Ecto neural progenitor cell (in vitro differentiated cells): ENCODE measurements at places on chromosomes 5 and 9.

DNA sequence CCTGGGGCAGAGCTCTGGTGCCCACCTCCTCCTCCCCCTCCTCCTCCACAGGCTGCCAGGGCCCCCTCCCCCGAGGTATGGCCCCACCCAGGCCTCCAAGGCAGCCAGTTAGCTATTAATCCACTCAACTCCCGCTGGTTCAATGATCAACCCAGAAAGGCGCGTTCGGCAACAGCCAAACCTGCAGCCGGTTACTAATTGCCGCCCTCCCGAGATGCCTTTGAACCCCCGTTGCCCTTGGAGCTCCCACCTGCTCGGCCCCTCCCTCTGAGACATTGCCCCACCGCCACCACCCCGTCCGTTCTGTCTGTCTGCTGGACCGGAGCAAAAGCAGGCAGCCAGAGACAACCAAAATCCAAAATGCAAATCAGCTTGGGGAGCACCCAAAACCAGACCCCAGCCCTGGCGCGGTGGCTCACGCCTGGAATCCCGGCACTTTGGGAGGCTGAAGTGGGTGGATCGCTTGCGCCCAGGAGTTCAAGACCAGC is 25.8 kb downstream of the NOTCH1 start:
- DNase-seq = no peak

DNA sequence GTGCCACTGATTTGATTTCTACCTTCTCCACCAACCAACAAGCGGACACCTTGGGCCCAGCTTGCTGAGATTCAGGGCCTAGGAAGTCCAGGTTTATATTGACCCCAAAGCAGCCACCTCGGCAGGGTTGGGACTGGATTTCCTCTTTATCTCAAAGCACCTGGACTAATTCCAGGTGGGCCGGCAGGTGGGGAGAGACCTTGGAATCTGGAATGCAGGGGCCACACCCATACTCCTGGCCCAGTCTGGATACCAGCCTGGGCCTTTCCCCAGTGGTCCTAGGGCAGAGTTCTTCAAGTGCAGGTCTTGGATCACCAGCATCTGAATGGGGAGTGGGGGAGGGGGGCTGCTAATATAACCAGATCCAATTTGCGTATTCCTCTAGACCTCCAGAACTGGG is 93.1 kb downstream of the PCDH1 start:
- no peak for DNase-seq

GRCh38 chr9:127504887-127505251 is 53.6 kb downstream of the LRSAM1 start:
- DNase-seq = no peak

DNA sequence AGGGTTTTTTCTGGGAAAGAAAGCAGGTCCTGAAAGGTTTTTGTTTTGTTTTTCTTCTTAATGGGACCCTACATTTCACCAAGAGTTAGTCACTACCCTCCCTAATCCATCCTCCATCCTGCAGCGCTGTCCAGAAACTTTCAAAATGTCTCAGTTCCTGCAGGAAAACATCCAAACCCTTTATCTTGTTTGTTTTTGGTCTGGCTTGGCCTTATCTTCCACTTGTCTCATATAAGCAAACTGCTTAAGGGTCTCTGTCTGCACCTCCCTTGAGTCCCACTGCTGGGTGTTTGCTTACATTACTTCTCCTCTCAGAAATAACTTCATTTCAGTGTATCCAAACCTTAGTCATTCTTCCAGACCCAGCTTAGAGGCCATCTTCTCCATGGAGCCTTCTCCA is 11.0 kb upstream of the TRAF1 start:
- DNase-seq = no peak

- no peak for DNase-seq
Observed at GRCh38 chr9:37329576-37329975, 92.9 kb upstream of the GRHPR start.

GRCh38 chr5:83488271-83488670 is 16.7 kb downstream of the VCAN start:
- no peak for DNase-seq

- DNase-seq = no peak
Observed at GRCh38 chr5:1975406-1975715, 92.6 kb upstream of the IRX4 start.

GRCh38 chr5:164784230-164784629 is 1278.8 kb downstream of the MAT2B start:
- DNase-seq = no peak

DNA sequence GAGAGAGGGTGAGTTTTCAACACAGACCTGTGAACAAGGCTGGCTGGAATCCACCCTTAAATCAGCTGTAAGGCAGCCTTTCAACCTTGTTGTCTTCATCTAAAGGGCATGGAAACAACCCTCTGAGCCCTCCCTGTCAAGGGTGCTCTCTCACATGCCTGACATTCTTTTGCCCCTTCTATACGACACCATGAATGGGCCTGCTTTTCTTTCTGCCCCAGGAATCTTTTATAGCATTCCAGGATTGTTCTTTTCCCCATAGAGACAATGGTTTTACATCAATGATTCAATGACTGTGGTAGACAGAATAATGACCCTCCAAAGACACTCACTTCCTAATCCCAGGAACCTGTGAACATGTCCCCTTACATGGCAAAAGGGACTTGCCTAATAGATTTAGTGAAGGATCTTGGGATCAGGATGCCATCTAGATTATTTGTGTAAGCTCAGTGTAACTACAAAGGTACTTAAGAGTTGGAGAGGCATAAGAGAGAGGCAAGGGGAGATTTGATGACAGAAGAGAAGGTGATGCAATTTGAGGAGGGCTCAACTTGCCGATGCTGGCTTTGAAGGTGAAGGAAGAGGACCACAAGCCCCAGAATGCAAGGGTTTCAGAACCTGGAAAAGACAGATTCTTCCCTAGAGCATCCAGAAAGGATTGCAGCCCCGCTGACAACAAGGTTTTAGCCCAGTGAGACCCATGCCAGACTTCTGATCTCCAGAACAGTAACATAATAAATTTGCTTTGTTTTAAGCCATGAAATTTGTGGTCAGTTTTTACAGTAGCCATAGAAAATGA is 29.2 kb upstream of the HMHB1 start:
- no peak for DNase-seq

DNA sequence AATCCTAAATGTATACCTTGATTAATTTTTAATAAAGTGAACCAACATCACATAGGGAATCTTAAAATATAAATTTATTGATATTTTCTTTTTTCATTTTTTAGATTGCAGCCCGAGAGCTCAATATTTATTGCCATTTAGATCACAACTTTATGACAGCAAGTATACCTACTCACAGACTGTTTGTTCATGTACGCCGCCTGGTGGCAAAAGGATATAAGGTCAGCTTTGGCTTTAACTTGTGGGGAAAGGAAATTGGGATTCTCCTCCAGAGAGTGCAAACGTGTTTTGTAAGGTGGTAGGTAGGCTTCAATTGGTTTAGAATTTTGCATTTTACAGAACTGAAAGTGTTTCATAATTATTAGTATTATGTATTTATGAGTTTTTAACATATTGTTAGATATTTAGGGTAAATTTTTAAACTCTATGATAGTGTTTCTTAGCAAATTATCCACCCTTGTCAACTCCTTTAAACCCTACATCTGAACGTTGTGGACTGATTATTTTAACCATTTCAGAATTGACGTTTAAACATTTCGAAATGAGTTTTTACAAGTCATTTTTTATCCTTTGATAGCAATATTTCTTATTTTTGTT is 17.5 kb upstream of the DHFR start:
- peak; percentile 65 for DNase-seq

- no peak for DNase-seq
Observed at GRCh38 chr5:53552561-53552960, 7.9 kb upstream of the NDUFS4 start.

GRCh38 chr9:127424676-127424999 is 456 bp downstream of the ZNF79 start:
- no peak for DNase-seq

- DNase-seq = no peak
Observed at GRCh38 chr9:87676976-87677775, 48.7 kb upstream of the CTSL start.

DNA sequence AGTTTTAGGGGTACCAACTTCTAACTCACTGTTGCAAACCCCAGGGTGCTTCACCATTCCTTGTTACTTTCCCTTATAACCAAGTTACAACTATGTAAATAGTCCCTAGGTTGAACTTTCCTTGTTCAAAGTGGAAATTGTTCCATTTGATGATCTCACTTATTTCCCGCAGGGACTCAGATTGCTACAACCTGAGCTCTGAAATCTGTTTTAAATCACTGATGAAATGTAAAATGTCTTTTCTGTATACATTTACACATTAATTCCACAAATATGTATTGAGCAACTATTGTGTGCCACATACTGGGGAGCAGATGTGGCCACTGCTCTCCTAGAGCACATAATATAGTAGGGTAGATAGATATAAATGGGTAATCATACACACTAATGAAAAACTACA is 69.1 kb upstream of the TARS1 start:
- no peak for DNase-seq

GRCh38 chr5:140329739-140330481 is 16.5 kb downstream of the HBEGF start:
- DNase-seq = no peak

DNA sequence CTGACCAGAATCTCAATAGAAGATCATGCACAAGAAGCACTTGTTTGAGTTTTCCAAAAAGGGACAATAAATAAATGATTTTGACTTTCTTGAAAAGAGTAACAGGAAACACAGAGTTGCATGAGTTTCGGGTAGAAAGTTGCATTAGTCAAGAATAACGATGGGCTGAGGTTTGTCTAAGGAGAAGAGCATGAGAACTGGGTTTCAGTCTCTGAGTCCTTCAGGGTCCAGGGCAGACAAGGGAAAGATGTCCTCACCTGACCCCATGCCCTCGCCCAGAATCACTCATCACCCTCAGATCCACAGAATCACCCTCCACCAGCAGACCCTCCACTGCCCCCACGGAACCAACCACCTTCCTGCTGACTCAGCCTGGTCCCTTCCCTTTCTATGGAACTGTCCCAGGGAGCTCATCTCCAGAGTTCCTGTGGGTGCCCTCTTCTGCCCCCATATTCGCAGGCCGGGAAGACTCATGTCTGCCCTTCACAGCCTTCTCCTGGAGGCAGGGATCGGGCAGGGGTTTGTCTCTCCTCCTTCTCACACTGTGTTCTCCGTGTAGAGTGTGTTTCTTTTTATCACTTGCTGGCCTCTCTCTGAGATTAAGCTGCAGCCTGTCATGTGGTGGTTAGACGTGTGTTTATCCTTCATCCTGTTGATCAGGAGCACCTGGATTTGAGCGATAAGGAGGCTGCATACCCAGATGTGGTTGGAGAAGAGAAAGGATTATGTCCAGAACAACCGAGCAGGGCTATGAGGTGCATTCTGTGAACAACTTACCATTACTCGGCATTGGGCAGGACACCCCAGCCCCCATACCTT is 442.6 kb downstream of the MAT2B start:
- DNase-seq = no peak

DNA sequence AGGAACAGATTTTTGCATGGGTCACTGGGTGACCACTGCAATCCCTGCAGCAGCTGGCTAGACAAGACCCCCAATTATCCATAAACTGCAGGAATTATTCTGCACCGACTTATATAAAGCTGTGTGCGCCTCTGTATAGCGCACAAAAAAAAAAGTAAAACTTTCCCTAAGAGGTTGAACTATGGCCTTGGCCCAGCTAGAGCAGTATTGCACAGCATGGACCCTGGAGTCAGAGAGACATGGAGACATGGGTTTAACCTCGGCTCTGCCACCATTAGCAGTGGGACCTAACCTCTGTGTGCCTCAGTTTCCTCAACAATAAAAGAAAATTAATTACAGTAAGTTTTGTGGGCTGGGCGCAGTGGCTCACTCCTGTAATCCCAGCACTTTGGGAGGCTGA is 17.1 kb upstream of the GRPEL2 start:
- DNase-seq = no peak

- no peak for DNase-seq
Observed at GRCh38 chr5:76622076-76622475, 1.1 kb downstream of the F2RL2 start.

GRCh38 chr9:97367729-97368128 is 44.2 kb upstream of the TDRD7 start:
- no peak for DNase-seq

GRCh38 chr5:32170303-32171151 is 3.6 kb downstream of the GOLPH3 start:
- DNase-seq = no peak

DNA sequence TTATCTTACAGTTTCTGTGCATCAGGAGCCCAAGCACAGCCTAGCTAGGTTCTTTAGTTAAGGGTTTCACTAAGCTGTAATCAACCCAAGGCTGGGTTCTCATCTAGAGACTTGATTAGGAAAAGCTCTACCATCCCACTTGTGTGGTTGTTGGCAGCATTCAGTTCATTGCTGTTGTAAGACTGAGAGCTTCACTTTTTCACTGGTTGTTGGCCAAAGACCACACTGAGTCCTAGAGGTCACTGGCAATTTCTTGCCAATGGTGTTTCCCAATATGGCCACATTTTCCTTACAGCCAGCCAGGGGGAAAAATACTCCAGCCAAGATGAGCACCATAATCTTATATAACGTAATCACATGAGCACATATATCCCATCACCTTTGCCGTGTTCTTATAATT is 74.3 kb downstream of the SMIM15 start:
- no peak for DNase-seq

- peak; percentile 42 for DNase-seq
Observed at GRCh38 chr5:1655496-1656270, 131.9 kb upstream of the LPCAT1 start.

- DNase-seq = no peak
Observed at GRCh38 chr9:109600142-109600541, 102.0 kb upstream of the PTPN3 start.

GRCh38 chr5:63958654-63959053 is 3.6 kb downstream of the HTR1A start:
- peak; percentile 45 for DNase-seq

DNA sequence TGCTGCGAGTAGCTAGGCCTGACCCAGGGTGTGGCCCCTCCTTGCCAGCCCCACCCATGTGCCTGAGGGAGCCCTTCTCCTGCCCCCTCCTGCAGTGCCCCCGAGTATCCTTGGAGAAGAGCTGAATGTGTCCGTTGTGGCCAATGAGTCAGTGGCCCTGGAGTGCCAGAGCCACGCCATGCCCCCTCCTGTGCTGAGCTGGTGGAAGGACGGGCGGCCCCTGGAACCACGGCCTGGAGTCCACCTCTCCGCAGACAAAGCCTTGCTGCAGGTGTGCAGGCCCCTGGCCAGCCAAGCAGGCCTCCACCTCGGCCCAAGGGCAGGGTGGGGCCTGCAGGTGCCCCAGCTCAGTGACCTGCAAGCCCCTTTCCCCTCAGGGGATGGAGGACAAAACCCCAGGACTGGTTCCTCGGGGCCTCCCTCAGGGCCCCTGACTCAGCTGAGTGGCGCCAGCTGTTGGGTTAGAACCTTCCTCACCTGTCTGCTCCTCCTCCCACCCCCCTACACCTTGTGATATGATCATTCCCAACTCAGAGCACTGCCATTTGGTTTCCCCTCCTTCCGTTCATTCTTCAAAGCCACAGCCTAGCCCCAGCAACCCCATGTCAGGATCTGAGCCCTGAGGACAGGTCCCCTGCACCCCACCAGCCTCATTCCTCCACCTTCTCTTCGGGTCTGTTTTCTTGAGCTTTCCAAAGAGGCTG is 80.0 kb upstream of the ASS1 start:
- DNase-seq = no peak
